ENCODE measurements at places on chromosomes 3 and 15. TPM values are rescaled to one million over a fixed set of nuclear protein-coding genes. Genes with fewer than 3 reads are reported as not detected.
A peak's percentile ranks its signal among the peaks of the same experiment; 100 is the strongest.

GRCh38 chr15:67143646-67144045 lies 78.2 kb downstream of the SMAD3 start:
- H3K27ac ChIP-seq, result no peak overlapping the region
- no peak for DNase-seq
- no peak overlapping the region for H3K4me3 ChIP-seq
- H3K36me3 ChIP-seq, result no peaks in the 10 kb centered on the region

- DNase-seq, result no peak
- H3K4me3 ChIP-seq, result peak overlapping the region; percentile 73
- H3K36me3 ChIP-seq, result no peaks in the 10 kb centered on the region
These were observed 1.4 kb downstream of the VHL start for GRCh38 chr3:10142707-10143560.

- no peak overlapping the region for H3K27ac ChIP-seq
- peaks cover 6% of the 10 kb centered on the region for H3K27me3 ChIP-seq
- no peak overlapping the region for H3K4me3 ChIP-seq
- no peak for DNase-seq
- no peaks in the 10 kb centered on the region for H3K36me3 ChIP-seq
- peaks cover 12% of the 10 kb centered on the region for H3K4me1 ChIP-seq
These were observed 30.3 kb upstream of the POLG start for GRCh38 chr15:89364741-89365450.

DNA sequence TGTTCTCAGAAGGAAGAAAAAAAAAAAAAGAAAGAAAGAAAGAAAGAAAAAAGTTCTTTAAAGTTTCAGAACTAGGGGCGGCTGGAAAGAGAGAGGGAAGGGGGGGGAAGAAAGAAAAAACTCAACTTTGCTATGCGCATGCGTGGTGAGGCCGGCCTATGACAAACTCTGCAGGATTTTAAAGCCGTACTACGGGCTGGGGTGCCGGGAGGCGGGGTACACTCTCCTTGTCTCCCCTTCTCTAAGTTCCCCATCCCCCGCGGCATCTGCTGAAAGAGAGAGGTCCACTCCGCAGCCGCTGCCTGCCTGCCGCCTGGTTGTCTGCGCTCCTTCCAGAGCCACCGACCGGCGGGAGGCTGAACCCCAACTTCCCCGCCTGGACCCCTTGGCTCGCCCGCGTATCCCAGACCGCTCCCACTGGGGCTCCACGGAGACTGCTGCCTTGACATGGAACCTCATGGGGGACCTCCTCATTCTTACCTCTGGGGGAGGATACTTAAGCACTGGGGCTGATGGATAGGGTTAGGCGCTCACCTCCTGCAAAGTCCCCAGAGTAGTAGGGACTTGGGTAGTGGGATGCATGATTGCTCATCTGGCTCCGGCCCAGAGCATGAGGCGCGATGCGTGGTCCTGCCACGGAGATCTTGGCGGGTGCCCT lies 1.4 kb upstream of the WNT5A start:
- H3K27me3 ChIP-seq, result no peaks in the 10 kb centered on the region
- no peaks in the 10 kb centered on the region for H3K36me3 ChIP-seq
- H3K4me3 ChIP-seq, result peak overlapping the region; percentile 81
- DNase-seq, result peak; percentile 76
- H3K27ac ChIP-seq, result no peak overlapping the region
- H3K4me1 ChIP-seq, result peaks cover 14% of the 10 kb centered on the region

DNA sequence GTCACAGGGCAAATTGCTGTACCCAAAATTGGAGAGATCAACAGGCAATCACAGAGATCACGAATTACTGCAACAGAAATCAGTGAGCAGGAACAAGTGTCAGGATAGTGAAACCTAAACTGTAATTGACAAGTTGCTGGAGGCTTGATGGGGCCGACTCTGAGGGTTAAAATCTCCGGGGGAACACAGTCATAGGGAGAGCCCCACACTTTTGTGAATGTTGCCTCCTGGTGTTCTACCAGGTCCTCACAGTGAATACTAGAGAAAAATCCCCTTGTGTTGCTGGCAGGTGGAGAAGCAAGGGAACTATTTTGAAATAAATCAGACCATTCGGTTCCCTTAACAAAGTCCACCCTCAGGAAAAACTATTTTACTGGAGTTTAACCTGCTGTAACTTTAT lies 697.5 kb upstream of the CBLB start:
- no peak for DNase-seq
- H3K36me3 ChIP-seq, result no peaks in the 10 kb centered on the region
- no peaks in the 10 kb centered on the region for H3K4me1 ChIP-seq
- no peaks in the 10 kb centered on the region for H3K27me3 ChIP-seq
- no peak overlapping the region for H3K27ac ChIP-seq

GRCh38 chr3:58537412-58538301 lies 667 bp upstream of the ACOX2 start:
- no peaks in the 10 kb centered on the region for H3K36me3 ChIP-seq
- H3K27ac ChIP-seq, result peak overlapping the region; percentile 55
- DNase-seq, result no peak
- H3K27me3 ChIP-seq, result no peaks in the 10 kb centered on the region
- H3K4me1 ChIP-seq, result peaks cover 17% of the 10 kb centered on the region
- H3K4me3 ChIP-seq, result no peak overlapping the region

GRCh38 chr3:12854565-12854964 lies 13.2 kb upstream of the RPL32 start:
- H3K36me3 ChIP-seq, result no peaks in the 10 kb centered on the region
- no peak overlapping the region for H3K27ac ChIP-seq
- H3K27me3 ChIP-seq, result no peaks in the 10 kb centered on the region
- no peak overlapping the region for H3K4me3 ChIP-seq
- peaks cover 17% of the 10 kb centered on the region for H3K4me1 ChIP-seq
- DNase-seq, result peak; percentile 78

- no peaks in the 10 kb centered on the region for H3K4me1 ChIP-seq
- H3K27ac ChIP-seq, result no peak overlapping the region
These were observed 396.4 kb downstream of the EDEM1 start for GRCh38 chr3:5583920-5584319.

- H3K4me1 ChIP-seq, result no peaks in the 10 kb centered on the region
- H3K27ac ChIP-seq, result peak overlapping the region; percentile 88
- H3K36me3 ChIP-seq, result no peaks in the 10 kb centered on the region
- peak overlapping the region; percentile 67 for H3K4me3 ChIP-seq
These were observed 613.4 kb downstream of the MCTP2 start for GRCh38 chr15:94844538-94845389.

Gene CX3CR1
- total RNA-seq, result 2.0 TPM

Gene CCR9
- total RNA-seq, result 0.19 TPM

Gene MUSTN1
- total RNA-seq, result 3.6 TPM

Gene SLC22A14
- total RNA-seq, result 2.7 TPM

Gene CAMK1
- 185 TPM for total RNA-seq

Gene GABRB3
- total RNA-seq, result 16.2 TPM

Gene CEMIP
- 8.3 TPM for total RNA-seq
